ENCODE measurements at places on chromosomes 5 and 9.

DNA sequence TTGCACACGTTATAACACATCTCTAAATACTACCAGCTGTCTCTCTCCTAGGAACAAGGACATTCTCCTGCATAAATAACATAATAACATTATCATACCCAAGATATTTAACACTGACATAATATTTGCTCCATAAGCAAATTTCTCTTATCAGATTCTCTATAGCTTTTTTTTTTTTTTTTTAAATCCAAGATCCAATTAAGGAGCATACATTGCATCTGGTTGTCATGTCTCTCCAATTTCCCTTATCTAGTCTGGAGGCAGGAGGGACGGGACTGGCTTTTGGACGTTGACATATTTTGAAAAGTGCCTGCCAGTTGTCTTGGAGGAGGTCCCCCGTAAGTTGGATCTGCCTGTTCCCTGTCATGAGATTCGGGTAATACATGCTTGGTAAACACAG is 76.6 kb downstream of the RAPGEF1 start:
- DNase-seq, result no peak

DNA sequence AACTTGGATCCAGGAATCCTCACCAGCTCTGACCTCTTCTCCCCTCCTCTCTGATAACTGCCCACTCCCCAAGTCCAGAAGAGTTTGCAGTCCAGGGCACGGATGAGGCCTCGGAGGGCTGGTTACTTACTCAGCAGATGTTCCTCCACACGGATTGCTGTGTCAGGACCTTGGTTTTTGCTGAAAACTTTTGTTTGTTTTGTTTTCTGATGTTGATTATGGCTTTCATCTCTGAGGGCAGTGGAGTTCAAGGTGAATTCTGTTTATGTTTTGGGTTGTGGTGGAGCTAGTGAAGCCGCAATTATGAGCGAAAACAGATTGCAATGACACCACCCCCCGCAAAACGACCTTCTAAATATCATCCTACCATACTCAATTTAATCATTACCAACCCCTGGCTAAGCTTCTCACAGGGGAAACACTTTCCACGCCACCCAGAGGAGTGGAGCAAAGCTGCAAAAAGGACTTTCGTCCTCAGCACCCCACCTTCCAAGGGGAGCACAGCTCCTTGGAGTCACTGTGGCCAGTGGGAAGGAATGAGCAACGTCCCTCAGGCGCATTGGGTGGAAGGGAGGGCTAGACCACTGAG is 92.7 kb upstream of the SAP30L start:
- DNase-seq, result no peak

DNA sequence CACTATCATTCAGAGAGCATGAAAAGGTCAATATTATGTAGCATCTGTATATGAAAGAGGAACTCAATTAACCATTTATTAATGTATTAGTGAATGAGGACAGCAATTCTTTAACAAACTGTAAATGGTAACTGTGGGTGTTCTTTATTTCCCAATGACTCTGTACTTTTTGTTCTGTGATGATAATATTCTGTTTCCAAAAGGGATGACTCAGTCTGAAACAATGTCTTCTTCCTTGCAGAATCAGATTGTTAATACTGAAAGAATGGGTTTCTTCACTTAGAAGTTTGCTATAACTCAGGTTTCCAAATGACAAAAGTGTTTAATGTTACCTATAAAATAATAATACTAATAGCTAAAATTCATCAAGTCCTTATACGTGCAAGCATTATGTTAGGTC is 1518.7 kb upstream of the WWC1 start:
- DNase-seq, result no peak

DNA sequence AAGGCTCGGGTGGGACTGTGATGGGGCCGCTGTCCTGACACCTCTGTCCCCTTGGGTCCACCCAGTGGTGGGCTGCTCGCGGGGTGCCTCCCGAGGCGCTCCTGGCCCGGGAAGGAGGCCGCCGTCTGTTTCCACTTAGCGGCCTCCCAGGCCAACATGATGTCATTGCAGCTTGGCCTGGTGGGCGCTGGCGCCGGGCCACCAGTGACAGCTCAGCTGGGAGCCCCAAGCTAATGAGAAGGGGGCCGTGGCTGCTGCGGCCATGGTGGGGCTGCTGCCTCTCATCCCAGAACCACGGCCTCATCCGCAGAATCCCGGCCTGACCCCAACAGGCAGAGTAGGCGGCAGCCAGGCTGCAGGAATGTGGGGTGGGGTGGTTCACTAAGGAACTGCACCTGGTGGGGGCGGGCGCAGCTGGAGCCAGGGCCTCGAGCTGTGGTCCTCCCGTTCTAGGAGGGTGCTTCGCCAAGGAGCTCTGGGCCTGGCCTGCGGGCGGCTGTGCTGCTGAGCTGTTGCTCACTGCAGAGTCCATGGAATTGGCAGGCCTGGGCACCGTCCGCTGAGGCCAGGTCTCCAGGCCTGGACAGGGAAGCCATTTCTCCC is 123.5 kb upstream of the COL5A1 start:
- peak; percentile 69 for DNase-seq

DNA sequence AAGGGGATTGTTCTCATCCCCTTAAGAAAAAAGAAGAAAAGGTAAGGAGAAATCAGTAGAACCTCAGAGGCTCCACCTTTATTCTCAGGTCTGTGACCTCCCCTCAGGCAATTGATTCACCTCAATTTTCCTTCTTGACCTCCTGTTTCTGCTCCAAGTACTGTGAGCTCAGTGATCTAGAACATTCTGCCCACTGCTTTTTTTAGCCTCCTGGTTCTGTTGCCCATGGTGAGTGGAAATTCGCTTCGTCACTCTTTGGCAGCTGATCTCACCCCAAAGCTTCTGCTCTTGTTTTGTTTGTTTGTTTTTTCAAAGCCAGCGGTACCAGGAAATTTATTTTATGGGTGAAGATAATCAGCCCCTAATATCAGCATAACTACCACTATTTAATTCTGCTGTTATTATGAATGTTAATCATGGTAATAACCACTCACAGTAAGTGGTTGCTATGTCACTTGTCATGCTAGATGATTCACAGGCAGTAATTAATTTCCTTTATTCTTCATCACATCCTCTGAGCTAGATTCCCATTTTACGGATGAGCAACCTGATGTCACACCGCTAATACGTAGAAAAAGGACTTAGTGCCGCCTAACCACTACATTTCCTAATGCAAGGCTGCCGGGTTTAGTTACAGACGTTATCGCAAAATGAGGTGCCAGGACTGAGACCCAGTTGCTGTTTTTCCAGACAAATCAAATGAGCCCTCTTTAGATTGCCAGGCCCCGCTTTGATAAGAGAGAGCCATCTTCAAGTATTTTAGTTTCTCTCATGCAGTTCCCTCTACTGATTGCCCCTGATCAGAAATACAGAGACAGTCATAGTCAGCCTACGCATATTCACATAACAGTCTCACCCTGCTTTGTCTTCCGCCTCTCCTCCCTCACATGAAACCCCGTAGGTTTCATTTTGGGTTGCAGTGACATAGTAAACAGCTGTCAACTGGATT is 78.2 kb downstream of the CYFIP2 start:
- no peak for DNase-seq

DNA sequence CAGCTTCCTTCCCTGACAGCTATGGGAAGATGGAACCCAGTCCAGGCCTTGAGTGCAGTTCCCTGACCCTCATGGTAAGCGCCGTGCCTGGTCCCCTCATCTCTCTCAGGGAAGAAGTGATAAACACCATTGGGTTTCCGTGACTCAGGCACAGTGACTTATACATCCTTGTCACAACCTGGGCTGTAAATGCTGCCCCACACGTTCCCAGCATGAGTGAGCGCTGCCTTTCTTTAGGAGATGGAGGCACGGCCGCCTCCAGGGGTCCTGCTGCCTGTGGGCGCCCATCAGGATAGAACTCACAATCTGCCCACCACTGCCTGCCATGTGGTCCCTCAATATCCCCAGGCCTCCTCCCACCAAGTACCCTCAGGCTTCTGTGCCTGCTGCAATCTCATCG is 8.3 kb upstream of the NKD2 start:
- DNase-seq, result no peak

DNA sequence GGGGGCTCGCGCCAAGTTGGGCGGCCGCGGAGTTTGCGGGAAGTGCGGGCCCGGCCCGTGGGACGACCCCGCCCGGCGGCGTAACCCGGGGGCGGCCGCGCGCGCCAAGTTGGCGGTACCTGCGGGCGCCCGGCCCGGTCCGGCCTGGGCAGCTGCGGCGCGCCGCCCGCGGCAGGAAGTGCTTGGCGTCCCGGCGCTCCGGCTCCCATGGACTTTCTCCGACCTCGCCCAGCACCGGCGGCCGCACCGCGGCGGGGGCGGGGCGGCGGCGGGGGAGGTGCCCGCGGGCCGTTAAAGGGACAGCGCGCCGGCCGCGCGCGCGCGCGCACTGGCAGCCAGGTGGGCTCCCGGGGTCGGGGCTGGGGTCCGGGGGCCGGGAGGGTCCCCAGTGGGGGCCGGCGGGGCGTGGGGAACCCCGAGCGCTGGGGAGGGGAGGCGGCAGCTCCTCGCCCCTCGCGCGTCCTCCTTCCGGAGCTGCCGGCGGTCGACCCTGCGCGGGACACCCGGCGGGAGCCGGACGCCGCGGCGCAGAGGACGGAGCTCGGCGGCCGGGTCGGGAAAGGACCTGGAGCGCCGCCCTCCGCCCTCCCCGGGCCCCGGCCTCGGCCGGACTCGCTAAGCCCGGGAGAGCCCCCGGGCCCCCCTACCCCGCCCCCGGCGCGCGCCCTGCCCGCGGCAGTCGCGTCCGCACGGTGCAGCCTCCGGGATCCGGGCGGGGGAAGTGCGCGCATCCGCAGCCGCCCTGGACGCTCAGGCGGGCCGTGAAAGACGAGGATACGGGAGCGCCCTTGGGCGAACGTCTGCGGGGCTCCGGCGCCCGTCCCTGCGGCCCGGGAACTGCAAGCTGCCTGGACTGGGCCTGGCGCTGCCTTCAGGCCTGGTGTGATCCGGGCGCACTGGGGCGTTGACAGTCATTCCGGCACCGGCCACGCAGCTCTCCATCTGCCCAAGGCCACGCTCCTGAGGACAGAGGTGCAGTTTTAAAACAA is at the start of gene NACC2:
Gene NACC2 (minus strand): TSS at position 220 of the 989 bp plus-strand sequence. CDS start 44,768 bp downstream, outside the sequence.
- DNase-seq, result peak; percentile 64

GRCh38 chr9:127912882-127913281 is 4.0 kb downstream of the ST6GALNAC4 start:
- no peak for DNase-seq

DNA sequence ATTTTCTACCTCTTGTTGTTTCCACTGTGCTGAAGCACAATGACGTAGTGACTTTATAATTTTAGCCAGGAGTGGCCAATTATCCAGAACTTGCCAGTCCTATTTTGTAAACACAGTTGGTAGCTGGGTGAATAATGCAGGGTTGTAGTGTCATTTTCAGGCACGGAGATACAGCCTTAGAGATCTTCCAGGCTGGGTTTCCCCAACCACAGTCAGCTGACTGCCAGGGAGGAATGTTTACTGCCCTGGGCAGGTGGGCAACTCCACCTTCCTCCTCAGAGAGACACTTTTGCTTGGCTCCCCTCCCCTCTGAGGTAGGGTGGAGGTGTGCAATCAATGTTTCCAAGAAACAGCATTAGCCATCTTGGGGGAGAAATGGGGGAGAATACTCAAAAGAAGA is 228.1 kb upstream of the NR4A3 start:
- DNase-seq, result no peak

DNA sequence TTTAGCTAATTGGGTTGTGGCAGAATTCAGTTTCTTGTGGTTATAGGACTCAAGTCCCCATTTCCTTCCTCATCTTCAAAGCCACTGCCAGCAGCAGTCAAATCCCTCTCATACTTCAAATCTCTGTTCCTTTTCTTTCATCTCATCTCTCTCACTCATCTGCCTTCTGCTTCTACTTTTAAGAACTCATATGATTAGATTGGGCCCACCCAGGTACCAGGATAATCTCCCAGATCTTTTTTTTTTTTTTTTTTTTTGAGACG is 8.0 kb upstream of the REEP5 start:
- no peak for DNase-seq

DNA sequence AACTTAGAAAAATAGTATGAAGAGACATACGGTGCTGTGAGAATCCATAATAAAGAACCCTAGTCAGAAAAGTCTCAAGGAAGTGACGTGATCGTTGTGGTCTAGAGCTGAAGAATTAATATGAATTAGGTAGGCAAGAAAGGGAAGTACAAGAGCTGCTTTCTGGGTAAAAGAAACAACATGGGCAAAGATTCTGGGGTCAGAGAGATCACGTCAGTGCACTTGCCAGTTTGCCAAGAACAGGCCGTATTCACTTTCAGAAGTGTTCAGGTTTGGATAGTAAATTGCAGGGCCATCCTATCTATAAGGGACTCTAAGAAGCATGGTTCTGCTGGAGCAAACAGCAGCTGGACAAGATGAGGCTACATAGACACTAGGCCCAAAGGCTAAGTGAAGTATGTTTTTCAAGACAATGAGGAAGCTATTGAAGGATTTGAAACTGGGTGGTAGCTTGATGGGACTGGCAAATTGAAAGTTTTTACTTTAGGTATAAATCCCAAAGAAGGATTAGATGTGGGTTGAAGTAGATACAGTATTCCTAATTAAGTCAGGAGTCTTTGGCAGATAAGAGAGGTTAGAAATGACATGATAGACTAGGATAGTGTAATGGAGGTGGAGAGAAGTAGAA is 4.8 kb upstream of the CHD1 start:
- DNase-seq, result no peak

- no peak for DNase-seq
Observed at GRCh38 chr5:120382833-120383232, 81.3 kb upstream of the PRR16 start.

GRCh38 chr5:38164776-38165399 is 93.5 kb upstream of the EGFLAM start:
- no peak for DNase-seq

- DNase-seq, result peak; percentile 51
Observed at GRCh38 chr5:73625944-73626811, at the start of gene ARHGEF28. TSS of gene ARHGEF28 (plus strand) at chr5:73626196. CDS start at chr5:73684852, 58,656 bp downstream.

- peak; percentile 54 for DNase-seq
Observed at GRCh38 chr5:138459311-138459933, 5.9 kb upstream of the EGR1 start.

- DNase-seq, result no peak
Observed at GRCh38 chr5:179306191-179307012, 38.9 kb downstream of the ADAMTS2 start.

GRCh38 chr9:84867186-84867585 is 197.7 kb downstream of the NTRK2 start:
- no peak for DNase-seq

DNA sequence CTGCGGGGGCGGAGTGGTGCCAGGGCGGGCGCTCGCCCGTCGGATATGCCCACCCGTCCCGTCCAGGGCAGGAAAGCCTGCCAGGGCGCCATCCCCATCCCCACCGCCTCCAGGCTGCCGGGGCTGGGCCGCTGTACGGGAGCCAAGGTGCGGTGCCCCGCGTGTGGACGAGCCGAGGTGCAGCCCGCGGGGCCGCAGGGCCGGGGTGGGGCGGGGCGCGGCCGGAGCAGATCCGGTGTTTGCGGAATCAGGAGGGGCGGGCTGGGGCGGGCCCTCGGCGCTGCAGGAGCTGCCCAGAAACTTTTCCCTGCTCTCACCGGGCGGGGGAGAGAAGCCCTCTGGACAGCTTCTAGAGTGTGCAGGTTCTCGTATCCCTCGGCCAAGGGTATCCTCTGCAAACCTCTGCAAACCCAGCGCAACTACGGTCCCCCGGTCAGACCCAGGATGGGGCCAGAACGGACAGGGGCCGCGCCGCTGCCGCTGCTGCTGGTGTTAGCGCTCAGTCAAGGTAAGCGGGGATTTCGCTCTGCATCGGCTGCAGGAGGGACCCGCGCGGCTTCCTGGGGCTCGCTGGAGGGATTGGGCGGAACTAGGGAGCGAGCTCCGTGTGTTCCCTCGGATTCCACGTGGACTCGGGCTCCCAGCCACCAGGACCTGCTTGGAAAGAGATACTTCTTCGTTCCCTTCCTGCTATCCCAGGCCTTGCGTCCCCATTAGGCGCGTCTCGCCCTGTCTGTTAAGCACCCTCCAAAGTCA is at the start of gene ITGA2:
Gene ITGA2 (plus strand): TSS at position 328 of the 756 bp plus-strand sequence. CDS start 117 bp downstream, at position 445.
- peak; percentile 78 for DNase-seq

- no peak for DNase-seq
Observed at GRCh38 chr5:112367400-112367799, 51.7 kb downstream of the EPB41L4A start.

Data from muscle of back (tissue), 13 donors.